ENCODE measurements at places on chromosomes 1 and 21. TPM values are rescaled to one million over a fixed set of nuclear protein-coding genes. Genes with fewer than 3 reads are reported as not detected.

GRCh38 chr1:22673486-22674409 lies 20.7 kb downstream of the C1QB start:
- peak; percentile 73 for DNase-seq

- no peak for DNase-seq
Observed at GRCh38 chr1:230456478-230456877, 30.3 kb upstream of the PGBD5 start.

- DNase-seq = no peak
Observed at GRCh38 chr1:217369271-217369981, 261.5 kb downstream of the GPATCH2 start.

- DNase-seq = no peak
Observed at GRCh38 chr1:57272150-57272549, 151.7 kb downstream of the DAB1 start.

DNA sequence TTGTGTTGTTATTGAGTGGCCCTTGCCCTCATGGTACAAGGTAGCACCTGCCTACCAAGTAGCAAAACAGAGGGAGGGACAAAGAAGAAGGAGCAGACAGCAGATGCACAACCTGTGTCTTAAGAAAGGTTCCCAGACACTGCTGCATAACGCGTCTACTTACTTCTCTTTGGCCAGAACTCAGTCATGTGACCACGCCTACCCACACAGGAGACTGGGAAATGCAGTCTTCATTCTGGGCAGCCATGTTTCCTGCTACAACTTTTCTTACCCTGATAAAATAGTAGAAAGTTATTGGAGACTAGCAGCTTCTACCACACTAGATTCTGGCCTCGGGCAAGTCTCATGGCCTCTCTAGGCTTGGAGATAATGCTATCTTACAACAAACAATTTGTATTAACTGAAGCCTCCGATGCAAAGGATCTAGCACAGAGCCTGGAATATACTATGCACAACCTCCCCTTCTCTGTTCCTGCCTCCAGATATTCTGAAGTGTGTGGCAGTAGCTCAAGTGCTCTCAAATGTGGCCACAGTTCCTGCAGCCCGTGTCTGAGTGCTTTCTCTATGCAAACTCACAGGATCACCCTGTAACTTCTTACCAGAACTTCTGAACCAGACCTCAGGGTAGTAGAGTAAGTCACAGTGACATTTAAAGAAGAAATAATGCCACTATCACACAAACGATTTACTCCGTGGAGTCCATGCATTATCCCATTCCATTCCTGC lies 34.1 kb upstream of the BTG2 start:
- DNase-seq = no peak

DNA sequence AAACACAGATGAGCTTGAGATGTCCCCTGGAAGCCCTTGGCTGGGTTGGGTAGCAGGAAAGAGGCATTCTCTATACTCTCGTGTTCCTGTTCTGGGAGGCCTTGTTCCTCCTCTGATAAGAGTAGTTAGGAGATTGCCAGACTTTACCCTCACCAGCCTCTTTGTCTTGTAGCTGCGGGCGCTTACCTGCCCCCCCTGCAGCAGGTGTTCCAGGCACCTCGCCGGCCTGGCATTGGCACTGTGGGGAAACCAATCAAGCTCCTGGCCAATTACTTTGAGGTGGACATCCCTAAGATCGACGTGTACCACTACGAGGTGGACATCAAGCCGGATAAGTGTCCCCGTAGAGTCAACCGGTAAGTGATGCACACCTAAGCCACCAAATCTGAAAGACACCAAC lies 5.2 kb downstream of the AGO1 start:
- no peak for DNase-seq

GRCh38 chr1:160952129-160952510 lies 2.5 kb downstream of the ITLN2 start:
- DNase-seq = no peak

- DNase-seq = peak; percentile 42
Observed at GRCh38 chr1:232211149-232211548, 418.8 kb downstream of the SIPA1L2 start.

DNA sequence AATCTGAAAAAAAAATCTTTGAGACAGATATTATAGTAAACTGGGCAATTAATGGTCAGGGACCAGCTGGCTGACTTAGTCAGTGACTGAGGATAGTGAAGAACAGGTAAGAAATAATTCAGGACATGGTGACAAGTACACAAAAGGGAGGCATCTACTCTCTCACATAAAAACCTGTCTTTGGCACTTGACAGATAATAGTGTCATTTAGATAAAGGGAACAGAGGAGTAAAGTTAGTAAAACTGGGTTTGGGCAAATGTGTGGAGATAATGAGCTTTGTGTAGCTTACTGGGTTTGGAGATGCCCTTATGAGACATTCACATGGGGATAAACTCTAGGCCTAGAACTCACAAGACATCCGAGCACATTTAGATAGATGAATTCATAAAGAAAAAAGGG lies 4.0 kb downstream of the SSX2IP start:
- no peak for DNase-seq

DNA sequence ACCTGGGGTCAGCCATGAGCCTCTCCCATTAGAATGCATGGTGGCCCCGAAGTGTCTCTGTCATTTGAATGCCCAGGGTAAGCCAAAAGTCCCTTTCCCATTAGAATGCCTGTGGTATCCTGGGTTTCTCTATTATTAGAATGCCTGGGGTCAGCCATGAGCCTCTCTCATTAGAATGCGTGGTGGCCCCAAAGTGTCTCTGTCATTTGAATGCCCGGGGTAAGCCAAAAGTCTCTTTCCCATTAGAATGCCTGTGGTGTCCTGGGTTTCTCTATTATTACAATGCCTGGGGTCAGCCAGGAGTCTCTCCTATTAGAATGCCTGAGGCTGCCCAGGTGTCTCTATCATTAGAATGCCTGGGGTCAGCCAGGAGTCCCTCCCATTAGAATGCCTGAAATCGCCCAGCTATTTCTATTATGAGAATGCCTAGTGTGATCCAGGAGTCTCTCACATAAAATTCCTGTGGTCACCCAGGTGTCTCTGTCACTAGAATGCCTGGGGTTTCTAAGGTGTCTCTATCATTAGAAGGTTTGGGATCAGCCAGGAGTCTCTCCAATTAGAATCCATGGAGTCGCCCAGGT lies 65.5 kb downstream of the RNF187 start:
- DNase-seq = no peak

GRCh38 chr21:44701541-44701940 lies 4.6 kb downstream of the KRTAP10-12 start:
- DNase-seq = no peak

GRCh38 chr21:29449306-29449950 lies 150.7 kb downstream of the BACH1 start:
- no peak for DNase-seq

DNA sequence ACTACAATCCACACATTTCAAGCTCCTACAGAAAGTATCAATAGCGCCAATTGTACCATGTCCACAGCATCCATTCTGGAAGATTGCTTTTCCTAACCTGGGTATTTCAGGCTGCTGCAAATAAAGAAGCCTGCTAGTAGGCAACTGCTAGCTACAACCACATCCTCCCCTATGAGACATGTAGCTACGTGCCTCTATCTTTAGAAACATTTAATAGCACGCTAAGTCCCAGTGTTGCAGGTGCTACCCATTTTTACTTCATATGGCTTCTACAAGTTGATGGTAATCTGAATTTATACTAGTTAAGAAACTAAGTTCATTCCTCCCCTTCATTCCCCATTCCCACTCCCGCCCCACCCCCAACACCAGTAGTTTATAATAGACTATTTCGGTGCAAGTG lies 7.4 kb upstream of the AMPD1 start:
- no peak for DNase-seq

GRCh38 chr1:78651241-78651640 lies 1.6 kb downstream of the IFI44 start:
- DNase-seq = no peak

DNA sequence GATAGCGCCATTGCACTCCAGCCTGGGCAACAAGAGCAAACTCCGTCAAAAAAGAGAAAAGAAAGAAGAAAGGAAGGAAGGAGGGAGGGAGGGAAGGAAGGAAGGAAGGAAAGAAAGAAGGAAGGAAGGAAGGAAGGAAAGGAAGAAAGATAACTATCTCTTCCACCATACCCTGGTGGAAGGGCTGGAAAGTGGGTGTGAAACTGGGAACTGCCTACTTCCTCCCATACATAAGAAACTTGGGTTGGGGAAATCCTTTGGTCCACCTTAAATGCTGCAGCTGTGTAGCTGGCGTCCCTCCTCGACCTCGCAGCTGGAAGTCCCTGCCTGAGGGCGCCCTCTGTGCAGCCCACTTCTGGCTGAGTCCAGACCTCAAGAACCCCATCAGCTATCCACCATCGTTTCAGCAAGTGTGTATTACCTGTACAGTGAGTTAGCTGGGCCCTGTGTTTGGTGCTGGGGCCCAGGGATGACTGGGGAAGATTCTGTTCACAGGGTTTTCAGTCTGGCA lies 4.6 kb upstream of the FAM167B start:
- no peak for DNase-seq

GRCh38 chr1:111242805-111243523 lies 15.5 kb downstream of the CHI3L2 start:
- DNase-seq = no peak

DNA sequence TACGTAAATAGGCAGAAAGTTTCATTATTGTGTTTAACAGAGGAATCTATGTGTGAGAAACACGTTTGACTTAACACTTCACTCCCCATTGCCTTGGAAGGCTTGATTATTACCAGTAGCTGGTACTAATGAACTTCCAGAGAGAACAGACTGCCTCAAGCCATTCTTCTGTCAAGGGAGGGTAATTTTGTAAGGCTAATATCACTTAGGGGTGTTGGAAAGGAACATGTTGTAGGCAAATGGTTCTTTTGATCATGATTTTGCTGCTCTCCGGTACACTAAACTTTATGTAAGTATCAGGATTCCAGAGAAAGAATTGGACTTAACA lies 1.8 kb downstream of the LAMC1 start:
- DNase-seq = no peak

The FAM43B gene
- not detected for total RNA-seq

The PKNOX1 gene
- total RNA-seq = 28.7 TPM

The AMY1A gene
- not detected for total RNA-seq

The DMBX1 gene
- not detected for total RNA-seq

The TMEM200B gene
- 5.8 TPM for total RNA-seq
